CD8-positive, alpha-beta memory T cell (primary cell): ENCODE measurements at places on chromosomes 3 and 15. TPM values are rescaled to one million over a fixed set of nuclear protein-coding genes. Genes with fewer than 3 reads are reported as not detected.

GRCh38 chr3:13066834-13067233 lies 6.4 kb downstream of the IQSEC1 start:
- H3K27me3 ChIP-seq, result no peaks in the 10 kb centered on the region
- peaks cover 26% of the 10 kb centered on the region for H3K4me1 ChIP-seq
- no peak overlapping the region for H3K4me3 ChIP-seq
- no peak overlapping the region for H3K27ac ChIP-seq
- H3K36me3 ChIP-seq, result no peaks in the 10 kb centered on the region

SLC30A4 gene
- 3.3 TPM for total RNA-seq

GRCh38 chr3:111882194-111882593 lies 23.1 kb downstream of the PHLDB2 start:
- H3K4me1 ChIP-seq, result no peaks in the 10 kb centered on the region
- H3K4me3 ChIP-seq, result no peak overlapping the region
- no peaks in the 10 kb centered on the region for H3K27me3 ChIP-seq

PLAAT1 gene
- total RNA-seq, result not detected

PTH1R gene
- total RNA-seq, result not detected

DNA sequence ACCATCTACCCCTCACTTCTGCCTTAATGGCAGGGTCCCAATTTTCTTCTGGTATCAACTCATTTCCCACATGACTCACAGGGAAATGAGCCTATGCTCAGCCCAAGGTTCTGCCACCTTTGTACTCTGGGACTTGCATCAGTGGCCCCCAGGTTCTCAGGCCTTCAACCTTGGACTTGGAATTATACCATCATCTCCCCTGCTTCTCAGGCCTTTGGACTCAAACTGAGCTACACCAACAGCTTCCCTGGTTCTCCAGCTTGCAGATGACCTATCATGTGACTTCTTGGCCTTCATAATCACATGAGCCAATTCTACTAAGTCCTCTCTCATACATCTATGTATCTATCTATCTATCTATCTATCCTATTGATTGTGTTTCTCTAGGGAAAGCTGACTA lies 149.5 kb downstream of the PLCH1 start:
- no peak overlapping the region for H3K27ac ChIP-seq
- H3K4me1 ChIP-seq, result no peaks in the 10 kb centered on the region
- no peak overlapping the region for H3K4me3 ChIP-seq
- no peak for DNase-seq
- H3K27me3 ChIP-seq, result no peaks in the 10 kb centered on the region
- H3K36me3 ChIP-seq, result no peaks in the 10 kb centered on the region

DNA sequence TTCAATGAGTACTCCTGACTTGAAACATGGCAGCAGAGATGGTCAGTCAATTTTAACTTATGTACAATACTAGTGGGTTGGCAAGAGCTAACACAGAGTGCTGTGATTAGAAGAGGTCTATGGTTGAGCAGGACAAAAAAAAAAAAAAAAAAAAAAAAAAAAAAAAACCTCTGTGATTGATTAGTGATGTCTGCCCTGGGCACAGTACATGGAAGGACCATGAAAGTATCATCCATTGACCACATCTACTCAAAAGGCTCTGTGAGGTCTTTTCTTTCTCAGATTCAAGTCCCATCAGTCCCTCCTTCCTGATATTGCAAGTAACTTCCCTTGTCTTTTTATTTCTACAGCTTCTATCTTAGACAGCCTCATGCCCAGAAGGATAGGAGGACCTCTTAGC lies 59.6 kb downstream of the NTRK3 start:
- no peaks in the 10 kb centered on the region for H3K27me3 ChIP-seq
- no peak overlapping the region for H3K4me3 ChIP-seq
- H3K27ac ChIP-seq, result no peak overlapping the region
- DNase-seq, result no peak
- H3K36me3 ChIP-seq, result no peaks in the 10 kb centered on the region

GRCh38 chr3:101171681-101172191 lies 148.6 kb downstream of the IMPG2 start:
- H3K4me3 ChIP-seq, result no peak overlapping the region
- H3K27ac ChIP-seq, result no peak overlapping the region
- H3K4me1 ChIP-seq, result no peaks in the 10 kb centered on the region
- no peaks in the 10 kb centered on the region for H3K36me3 ChIP-seq
- DNase-seq, result no peak

PRR23C gene
- not detected for total RNA-seq

C2CD4A gene
- 0.09 TPM for total RNA-seq

SLC22A14 gene
- not detected for total RNA-seq

- H3K4me1 ChIP-seq, result peaks cover 8% of the 10 kb centered on the region
- no peak overlapping the region for H3K27ac ChIP-seq
- no peak overlapping the region for H3K4me3 ChIP-seq
- peaks cover 4% of the 10 kb centered on the region for H3K27me3 ChIP-seq
These were observed 10.8 kb downstream of the PLA2G4D start for GRCh38 chr15:42083605-42083908.

DNA sequence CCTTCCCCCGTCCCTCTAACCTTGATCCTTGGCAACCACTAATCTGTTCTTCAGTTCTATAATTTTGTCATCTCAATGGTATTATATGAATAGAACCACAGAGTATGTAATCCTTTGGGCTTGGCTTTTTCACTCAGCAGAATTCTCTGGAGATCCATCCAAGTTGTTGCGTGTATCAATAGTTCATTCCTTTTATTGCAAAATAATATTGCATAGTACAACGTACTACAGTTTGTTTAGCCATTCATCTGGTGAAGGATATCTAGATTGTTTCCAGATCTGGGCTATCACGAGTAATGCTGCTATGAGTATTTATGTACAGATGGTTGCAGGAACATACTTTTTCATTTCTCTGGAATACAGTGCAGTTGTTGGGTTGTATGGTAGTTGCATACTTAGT lies 76.2 kb downstream of the PLXNA1 start:
- no peak overlapping the region for H3K4me3 ChIP-seq
- H3K36me3 ChIP-seq, result no peaks in the 10 kb centered on the region
- no peaks in the 10 kb centered on the region for H3K4me1 ChIP-seq

DNA sequence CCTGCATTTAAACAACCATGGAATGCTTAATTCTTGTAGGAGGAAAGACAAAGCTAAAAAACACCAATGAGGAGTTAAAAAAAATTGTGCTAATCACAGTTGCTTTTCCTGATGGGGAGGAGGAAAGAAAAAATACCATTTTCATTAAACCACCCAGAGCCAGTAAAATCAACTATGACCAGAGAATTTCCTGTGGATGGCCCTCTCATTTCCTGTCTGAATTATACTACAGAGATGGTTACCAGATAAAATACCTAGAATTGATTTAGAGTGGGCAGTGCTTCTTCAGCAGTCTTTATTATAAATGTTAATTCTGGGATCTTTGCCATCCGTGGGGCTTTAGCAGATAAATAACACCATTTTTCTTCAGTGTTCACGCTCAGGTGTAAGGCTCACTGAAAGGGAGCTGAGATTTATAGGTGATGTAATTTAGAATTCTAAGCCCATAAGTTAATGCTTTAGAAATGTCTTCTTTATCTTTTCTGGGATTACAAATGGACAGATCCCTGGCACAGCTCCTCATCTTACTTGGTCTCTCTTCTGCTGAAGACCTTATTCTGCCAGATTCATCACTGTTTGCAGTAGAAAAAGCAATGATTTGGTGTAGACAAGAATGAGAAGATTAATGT lies 37.9 kb downstream of the RETNLB start:
- H3K4me3 ChIP-seq, result no peak overlapping the region
- no peaks in the 10 kb centered on the region for H3K36me3 ChIP-seq
- H3K4me1 ChIP-seq, result peaks cover 9% of the 10 kb centered on the region
- DNase-seq, result no peak
- H3K27me3 ChIP-seq, result no peaks in the 10 kb centered on the region

- no peak overlapping the region for H3K27ac ChIP-seq
- H3K4me1 ChIP-seq, result no peaks in the 10 kb centered on the region
- H3K36me3 ChIP-seq, result no peaks in the 10 kb centered on the region
- H3K4me3 ChIP-seq, result no peak overlapping the region
These were observed 12.4 kb upstream of the SEC62 start for GRCh38 chr3:169954142-169954756.

CPA3 gene
- total RNA-seq, result not detected

- H3K4me3 ChIP-seq, result no peak overlapping the region
- H3K4me1 ChIP-seq, result no peaks in the 10 kb centered on the region
- no peaks in the 10 kb centered on the region for H3K36me3 ChIP-seq
- no peak overlapping the region for H3K27ac ChIP-seq
These were observed 169.3 kb upstream of the STAC start for GRCh38 chr3:36210840-36211651.

- DNase-seq, result no peak
- H3K27ac ChIP-seq, result no peak overlapping the region
- H3K4me1 ChIP-seq, result no peaks in the 10 kb centered on the region
- H3K4me3 ChIP-seq, result no peak overlapping the region
- no peaks in the 10 kb centered on the region for H3K27me3 ChIP-seq
These were observed 1090.0 kb downstream of the OTOL1 start for GRCh38 chr3:162586591-162586990.

NPAP1 gene
- total RNA-seq, result not detected

PLS1 gene
- 3.7 TPM for total RNA-seq

GOLGA6D gene
- not detected for total RNA-seq

ATP8B4 gene
- 8.9 TPM for total RNA-seq

- no peak overlapping the region for H3K4me3 ChIP-seq
- H3K27me3 ChIP-seq, result no peaks in the 10 kb centered on the region
- H3K36me3 ChIP-seq, result no peaks in the 10 kb centered on the region
- DNase-seq, result no peak
- H3K4me1 ChIP-seq, result peaks cover 96% of the 10 kb centered on the region
- no peak overlapping the region for H3K27ac ChIP-seq
These were observed 20.1 kb downstream of the ZNF80 start for GRCh38 chr3:114217266-114217665.

DNA sequence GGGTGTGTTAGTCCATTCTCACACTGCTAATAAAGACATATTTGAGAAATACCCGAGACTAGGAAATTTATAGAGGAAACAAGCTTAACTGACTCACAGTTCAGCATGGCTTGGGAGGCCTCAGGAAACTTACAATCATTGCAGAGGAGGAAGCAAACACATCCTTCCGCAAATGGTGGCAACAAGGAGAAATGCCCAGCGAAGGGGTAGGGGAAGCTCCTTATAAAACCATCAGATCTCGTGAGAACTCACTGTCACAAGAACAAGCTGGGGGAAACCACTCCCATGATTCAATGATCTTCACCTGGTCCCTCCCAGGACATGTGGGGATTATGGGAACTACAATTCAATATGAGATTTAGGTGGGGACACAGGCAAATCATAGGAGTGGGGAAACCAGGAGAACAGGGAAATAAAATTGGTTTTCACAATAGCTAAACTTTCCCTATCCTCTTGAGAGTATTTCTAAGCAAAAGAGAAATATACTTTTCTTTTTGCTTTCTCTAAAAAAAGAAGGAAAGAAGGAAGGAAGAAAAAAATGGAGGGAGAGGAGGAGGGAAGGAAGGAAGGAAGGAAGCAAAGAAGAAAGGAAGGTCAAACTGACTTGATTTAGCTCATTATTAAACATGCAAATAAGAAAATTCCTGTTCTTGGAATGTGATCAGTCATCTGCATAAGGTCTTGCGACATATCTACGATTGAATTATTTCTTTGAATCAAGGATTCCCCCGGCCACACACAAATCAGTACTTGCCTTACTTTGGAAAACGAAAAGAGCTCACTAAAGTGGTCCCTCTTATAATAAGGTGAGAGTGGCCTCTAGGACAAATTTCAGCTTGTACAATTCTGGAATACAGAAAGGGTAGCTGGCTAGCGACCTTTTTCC lies 75.2 kb downstream of the LIPC start:
- H3K27ac ChIP-seq, result no peak overlapping the region
- no peaks in the 10 kb centered on the region for H3K27me3 ChIP-seq
- no peak for DNase-seq
- H3K4me1 ChIP-seq, result peaks cover 17% of the 10 kb centered on the region

DNA sequence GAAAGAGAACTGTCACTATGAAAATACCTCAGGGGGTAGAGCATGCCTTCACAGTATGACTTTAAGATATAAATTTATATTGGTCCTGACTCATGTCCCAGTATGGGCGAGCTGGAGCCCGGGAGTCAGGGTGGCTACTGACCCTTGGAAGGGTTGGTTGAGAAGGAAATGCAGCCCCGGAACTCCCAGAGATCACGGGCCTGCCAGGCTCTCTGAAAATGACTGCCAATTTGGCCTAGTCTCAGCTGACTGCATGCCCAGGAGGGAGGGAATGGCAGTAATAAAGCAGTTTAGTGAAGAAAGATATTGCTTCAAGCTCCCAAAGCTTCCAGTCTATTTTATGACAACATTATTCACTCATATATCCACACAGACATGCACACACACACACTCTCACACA lies 299.0 kb downstream of the NR2F2 start:
- no peaks in the 10 kb centered on the region for H3K36me3 ChIP-seq
- H3K4me3 ChIP-seq, result no peak overlapping the region
- H3K27me3 ChIP-seq, result no peaks in the 10 kb centered on the region
- H3K4me1 ChIP-seq, result no peaks in the 10 kb centered on the region
- no peak overlapping the region for H3K27ac ChIP-seq

GPR176 gene
- 0.20 TPM for total RNA-seq

CLCN2 gene
- 7.3 TPM for total RNA-seq
